NCI-H69 (cell line): ENCODE measurements at places on chromosomes 7 and 10.

DNA sequence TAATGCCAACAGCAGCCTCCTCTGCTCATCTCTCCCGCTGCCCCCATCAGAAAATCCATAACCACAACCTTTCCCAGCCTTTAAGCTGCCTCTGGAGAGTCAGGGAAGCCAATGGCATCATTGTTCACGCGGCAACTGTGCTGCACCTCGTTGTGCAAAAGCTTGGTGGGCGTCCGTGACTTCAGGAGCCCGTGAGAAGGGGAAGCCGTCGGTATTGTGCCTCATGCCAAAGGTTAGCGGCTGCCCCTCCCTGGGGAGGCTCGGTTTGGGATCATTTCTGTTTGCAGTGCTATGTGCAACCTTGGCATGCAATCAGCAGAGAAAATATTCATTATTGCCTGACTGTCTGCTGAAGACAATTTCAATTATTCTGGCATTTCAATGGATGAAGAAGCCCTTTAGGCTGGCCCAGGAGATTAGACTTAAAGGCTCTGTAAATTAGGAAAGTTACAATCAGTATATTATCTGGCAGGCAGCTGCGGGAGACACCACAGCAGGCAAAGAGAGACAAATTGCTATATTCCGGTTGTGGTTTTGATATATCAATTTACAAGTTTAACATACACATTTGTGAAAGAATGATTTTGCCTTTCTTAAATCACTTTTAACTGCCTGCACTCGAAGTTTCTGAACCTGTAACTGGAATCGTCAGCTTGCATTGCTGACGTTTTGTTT is 244.5 kb downstream of the GATA3 start:
- DNase-seq = no peak

GRCh38 chr10:77877441-77878344 is 48.9 kb downstream of the DLG5 start:
- DNase-seq = peak; percentile 91

DNA sequence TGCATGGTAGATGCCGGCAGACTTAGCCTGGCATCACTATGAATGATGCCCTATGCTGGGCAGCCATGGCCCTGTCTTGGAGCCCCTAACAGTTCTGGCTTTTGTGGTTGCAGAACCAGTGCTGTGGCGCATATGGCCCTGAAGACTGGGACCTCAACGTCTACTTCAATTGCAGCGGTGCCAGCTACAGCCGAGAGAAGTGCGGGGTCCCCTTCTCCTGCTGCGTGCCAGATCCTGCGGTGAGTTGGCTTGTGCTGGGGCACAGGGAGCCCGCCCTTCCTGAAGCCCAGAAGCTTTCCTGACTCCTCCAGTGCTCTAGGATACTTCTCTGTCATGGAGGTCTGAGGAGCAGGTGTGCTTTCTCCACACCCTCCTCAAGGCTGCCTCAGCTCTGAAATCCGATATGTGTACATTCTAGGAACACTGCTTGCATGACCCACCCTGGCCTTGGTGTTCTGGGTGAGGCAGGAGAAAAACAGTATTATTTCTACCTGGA is 25.6 kb upstream of the SH2D4B start:
- peak; percentile 7 for DNase-seq

GRCh38 chr7:21941611-21942141 is 4.0 kb downstream of the CDCA7L start:
- DNase-seq = peak; percentile 17

DNA sequence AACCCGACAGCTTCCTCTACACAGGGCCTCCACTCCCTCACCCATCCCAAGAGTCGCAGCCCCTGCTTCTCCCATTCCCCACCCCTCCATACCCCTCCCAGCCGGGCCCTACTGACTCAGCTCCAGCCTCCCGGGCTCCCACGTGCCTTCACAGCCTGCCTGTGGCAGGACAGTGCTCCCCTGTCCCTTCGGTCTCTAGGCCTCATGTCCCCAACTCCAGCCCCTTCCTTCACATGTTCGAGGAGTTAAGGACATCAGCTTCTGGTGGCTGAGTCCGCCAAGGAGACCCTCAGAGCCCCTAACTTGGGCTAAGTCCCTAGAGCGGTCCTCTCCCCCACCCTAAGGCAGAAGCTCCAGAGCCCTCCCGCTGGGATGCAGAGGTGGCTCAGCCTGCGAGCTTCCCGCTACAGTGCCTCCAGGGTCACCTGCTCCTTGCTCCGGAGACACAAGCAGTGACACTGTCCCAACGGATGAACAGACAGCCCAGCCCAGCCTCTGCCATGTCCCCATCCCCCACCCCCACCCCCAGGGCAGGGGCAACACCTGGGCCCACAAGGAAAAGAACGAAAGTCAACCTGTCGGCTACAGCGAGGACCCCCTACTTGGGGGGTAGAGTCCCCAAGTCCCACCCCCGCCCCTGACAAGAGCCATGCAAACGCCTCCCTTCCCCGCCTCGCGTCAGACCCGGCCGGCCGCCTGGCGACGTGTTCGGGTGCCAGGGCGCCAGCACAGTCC is 716 bp downstream of the SMARCD3 start:
- DNase-seq = peak; percentile 26

- no peak for DNase-seq
Measured at GRCh38 chr7:155844526-155844925, 32.3 kb upstream of the SHH start.

DNA sequence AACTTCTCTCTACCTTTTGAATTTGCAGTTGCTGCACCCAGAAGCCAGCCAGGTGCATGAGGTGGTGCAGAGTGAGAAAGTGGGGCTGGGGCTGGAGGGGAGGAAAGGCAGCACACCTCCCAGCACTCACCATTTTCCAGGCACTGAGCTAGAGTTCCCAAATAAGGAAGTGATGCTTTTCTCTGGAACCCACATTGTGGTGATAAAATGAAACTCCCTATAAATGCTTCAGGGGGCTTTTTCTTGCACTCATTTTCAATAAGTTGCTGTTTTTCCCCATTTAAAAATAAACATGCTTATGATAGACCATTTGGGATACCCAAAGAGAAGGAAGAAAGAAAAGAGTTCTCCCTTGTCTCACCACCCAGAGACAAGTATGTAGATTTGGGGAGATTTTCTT is 42.8 kb upstream of the TNS3 start:
- DNase-seq = no peak

DNA sequence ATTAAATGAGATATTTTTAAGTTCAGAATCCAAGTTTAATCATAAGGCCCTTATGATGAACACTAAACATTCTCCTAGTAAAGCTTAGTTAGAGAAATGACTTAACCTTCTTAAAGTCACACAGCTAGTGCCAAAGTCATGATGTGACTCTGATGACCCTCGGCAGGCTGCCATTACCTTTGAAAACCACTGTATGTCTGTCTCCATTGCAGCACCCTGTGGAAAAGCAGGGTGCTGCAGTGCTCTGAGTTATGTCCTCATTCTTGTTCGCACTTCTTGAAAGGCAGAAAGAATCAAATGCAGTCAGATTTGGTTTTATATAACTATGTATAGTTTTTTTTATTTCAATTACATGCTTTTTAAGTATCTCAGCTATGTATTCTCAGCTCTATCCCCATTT is 105.0 kb downstream of the PHTF2 start:
- peak; percentile 28 for DNase-seq

DNA sequence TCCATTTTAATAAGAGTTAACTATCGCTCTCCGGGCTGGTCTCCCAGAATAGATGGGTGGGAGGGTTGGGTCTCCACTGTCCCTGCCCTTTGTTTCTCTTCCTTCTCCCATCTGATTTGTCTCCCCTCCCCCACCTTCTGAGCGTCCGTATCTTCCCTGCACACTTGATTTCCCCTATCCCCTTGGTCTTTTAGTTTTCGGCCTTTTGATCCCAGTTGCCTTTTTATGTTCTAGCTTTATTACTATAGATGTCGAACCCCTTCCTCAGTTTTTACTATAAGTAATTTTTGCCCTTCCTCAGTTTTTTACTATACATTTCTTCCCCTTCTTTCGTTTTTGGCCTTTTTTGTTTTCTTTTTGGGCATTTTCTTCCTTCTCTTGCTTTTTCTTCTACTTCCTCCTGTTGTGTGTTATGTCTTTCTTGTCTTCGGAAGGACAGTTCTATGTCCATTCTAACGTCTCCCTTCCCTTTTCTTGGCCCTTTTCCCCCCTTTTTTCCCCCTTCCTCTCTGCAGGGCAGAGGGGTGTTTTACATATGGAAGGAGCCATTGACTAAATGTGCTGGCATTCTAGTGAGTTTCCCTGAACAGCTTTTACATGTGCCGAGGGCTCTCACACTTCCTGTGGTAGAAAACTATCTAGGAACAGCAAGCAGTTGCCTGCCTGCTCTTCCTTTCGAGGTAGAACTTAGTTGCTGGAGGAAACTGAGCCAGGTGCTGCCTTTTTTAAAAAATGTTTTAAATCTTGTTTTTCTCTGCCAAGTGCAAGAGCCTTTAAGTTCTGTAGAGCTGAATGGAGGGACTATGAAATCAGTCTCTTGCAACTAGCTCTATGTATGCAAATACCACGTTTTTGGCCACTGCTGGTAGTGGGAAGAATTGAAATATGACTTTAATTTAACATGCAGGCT is 2.8 kb downstream of the TET1 start:
- peak; percentile 22 for DNase-seq

- DNase-seq = peak; percentile 81
Measured at GRCh38 chr7:137898839-137899721, 52.3 kb upstream of the DGKI start.

GRCh38 chr10:31578951-31579350 is 259.9 kb downstream of the ZEB1 start:
- no peak for DNase-seq

GRCh38 chr10:123241391-123242141 is 87.4 kb downstream of the BUB3 start:
- no peak for DNase-seq

- peak; percentile 15 for DNase-seq
Measured at GRCh38 chr7:40015790-40016296, 65.8 kb downstream of the CDK13 start.

DNA sequence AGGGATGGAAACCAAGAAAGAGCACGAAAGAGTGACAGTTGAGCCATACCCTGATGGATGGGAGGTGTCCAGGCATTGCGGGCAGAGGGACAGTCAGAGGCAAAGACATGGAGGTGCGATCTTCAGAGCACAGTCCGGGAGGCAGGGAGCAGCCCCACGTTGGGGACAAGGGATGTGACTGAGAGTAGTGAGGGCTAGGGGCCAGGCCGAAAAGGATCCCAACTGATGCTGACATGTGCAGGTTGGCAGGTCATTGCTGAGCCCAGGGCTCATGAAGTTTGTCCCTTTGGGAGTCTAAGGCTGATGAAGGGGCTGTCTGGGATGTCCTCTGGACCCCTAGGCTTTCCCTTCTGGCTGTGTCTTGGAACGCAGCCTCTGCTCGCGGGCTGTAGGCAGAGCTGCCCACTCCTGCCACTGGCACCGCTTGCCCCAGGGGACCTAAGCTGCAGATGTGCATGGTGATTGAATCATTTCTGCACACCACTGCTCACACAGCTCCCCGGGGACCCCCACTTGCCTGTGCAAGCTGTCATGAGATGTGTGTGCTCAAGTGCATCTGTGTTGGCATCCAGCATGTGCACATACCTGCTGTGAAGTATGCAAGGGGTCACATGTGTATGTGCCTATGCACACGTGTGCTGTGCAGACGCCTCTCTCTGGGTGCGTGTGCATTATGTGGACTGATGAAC is 125.1 kb downstream of the ZMIZ1 start:
- DNase-seq = peak; percentile 38

DNA sequence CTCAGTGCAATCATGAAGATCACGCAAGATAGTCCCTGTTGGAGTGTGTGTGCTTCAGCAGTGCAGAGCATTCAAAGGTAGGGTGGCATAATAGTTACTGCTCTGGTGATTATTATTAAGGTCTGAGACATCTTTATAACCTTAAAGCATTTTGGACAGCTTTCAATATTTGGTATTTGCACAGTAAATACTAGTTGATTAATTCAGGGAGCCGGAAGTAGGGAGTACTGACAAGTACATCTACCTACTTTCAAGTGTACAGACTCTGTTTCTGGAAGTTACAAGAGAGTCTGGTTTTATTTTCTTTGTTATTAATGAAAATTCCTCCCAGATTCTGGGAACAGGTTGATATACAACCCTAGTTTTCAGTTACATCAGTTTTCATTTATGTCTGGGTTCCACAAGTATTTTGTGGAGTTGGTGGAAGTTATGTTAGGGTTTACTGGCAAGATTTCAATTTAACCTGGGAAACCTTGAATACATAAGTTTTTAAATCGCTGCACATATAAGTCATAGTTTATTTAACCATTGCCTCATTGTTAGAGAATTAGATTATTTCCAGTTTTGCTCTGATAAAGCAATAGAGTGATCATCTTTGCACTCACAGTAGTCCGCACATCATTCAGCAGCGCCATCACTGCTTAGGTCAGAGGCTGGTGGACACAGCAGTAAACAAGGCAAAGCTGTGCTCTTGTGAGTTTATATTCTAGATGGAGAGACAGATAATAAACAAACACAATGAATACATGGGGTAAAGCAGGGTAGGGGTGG is 366.6 kb downstream of the REEP3 start:
- DNase-seq = no peak

- DNase-seq = peak; percentile 72
Measured at GRCh38 chr7:116499168-116500077, at the start of gene CAV2. Gene CAV2 (plus strand): TSS chr7:116499738. CDS start chr7:116499782, 44 bp downstream.

DNA sequence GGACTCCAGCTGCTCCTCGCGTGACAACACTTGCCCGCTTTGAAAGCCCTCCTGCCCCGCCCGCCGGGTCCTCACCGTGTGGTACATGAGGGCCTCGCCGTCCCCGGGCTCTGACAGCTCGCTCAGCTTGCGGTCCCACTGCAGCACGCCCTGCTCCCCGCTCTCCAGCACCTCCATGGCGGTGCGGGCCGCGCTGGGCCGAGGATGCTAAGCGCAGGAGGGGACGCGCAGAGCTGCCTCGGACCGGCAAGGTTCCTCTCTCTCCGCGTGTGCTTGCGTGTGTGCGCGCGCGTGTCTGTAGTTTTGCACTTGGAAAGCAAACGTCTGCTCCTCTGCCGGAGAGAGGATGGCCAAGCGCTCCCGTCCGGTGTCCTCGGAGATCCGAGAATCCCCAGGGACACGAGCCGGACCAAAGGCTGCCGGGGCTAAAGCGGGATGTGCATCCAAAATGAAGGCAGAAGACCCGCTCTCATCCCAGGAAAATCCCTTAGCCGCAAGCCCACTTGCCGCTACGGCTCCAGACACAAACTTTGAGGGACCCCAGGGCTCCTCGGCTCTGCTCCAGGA is at the start of gene CREB3L2:
Gene CREB3L2 (minus strand): TSS at position 558 of the 567 bp plus-strand sequence. CDS start 381 bp downstream, at position 177.
- peak; percentile 85 for DNase-seq

GRCh38 chr7:68015122-68015977 is 1018.7 kb downstream of the TYW1 start:
- peak; percentile 42 for DNase-seq

GRCh38 chr10:47181052-47181849 is 118.7 kb upstream of the GDF10 start:
- DNase-seq = peak; percentile 1

DNA sequence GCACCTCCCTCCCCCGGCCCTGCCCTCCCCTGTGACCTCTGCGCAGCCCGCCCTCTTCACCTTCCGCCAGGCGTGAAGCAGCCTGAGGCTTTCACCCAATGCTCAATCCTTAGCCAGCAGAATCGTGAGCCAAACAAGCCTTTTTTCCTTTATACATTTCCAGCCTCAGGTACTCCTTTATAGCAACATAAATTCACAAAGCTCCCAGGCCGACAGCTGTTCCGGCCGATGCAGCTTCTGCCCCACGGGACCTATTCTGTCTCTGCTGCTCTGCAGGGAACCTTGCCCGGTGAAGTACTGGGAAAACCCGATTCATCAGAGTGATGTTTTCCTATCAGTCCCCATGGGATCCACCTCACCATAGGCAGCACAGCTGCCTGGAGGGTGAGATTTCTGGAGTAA is 87.4 kb downstream of the CHST15 start:
- peak; percentile 49 for DNase-seq

GRCh38 chr7:671415-672042 is 55.0 kb upstream of the DNAAF5 start:
- no peak for DNase-seq

- DNase-seq = no peak
Measured at GRCh38 chr10:81479316-81479715, 395.7 kb upstream of the NRG3 start.

GRCh38 chr10:74683621-74684364 is 142.6 kb upstream of the KAT6B start:
- DNase-seq = no peak
